ENCODE measurements at places on chromosomes 12 and 14. TPM values are rescaled to one million over a fixed set of nuclear protein-coding genes. Genes with fewer than 3 reads are reported as not detected.

DNA sequence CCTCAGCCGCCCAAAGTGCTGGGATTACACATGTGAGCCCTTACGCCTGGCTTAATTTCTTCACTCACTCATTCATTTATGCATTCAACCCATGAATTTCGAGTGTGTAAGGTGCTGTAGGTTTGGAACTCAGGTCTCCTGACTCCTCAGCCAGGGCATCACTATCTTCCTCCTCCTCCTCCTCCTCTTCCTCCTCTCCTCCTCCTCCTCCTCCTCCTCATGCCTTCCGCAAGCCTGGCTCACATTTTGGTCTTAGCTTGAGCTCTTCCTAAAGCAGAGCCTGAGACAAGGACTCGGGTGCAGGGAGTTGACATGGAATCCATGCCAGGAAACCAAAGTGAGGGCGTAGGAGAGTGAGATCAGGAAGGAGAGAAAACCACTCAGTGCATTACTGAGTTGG is 20.8 kb upstream of the CHGA start:
- DNase-seq = no peak

GRCh38 chr12:43052441-43052840 is 462.9 kb upstream of the PRICKLE1 start:
- no peak for DNase-seq

DNA sequence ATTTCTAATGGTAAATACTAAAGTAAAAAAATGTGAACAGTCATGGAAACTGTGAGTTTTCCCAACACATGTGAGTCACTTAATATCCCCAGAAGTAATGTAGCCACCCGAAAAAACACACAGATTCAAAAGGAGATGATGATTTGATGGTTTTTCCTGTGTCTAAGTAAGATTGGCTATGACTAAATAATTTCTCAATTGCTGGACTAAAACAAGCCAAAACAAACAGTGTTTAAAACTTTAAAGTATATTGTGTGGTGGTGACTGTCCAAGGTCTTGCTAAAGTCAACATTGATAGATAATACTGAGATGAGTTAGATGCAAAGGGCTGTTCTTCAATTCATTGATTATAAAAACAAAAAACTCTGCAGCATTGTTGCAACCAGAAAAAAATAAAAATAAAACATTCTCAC is 89.6 kb upstream of the SOX5 start:
- DNase-seq = no peak

- DNase-seq = no peak
Observed at GRCh38 chr12:66239295-66239694, 50.3 kb downstream of the IRAK3 start.

The ATN1 gene
- total RNA-seq = 113 TPM

DNA sequence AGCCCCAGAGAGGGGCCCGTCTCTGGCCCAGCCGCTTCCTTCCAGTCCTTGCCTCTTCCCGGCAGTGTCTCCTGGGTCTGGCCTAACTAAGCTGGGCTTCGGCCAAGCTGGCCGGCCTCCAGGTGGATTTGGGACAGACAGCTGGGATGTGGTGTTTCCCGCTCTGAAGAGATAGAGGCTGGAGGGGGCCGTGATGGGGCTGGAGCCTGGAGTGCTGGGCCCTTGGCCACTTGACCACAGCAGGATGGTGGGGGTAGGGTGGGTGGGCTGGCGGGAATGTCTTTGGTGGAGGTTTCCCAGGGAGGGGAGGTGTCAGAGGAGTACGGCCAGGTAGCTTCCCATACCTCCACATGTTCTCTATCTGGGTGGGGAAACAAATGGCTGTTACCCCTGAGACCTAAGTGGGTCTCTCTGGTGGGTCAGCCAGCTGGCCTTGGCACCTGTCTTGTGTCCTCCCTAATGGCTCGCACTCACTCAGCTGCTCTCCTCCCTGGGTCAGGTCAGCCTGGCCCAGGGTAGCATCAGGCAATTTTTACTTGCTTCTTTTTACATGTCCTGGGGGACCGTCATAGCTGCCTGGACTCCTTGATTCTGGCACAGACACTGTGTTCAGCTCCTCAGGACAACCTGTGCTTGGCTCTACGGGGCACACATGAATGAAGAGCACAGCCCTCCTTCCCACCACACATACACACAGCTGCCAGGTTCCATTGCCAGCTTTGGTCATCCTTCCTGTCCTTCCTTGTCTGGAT is 19.8 kb upstream of the PGF start:
- DNase-seq = peak; percentile 97
